Stimulated activated CD8-positive, alpha-beta memory T cell treated with anti-CD3 and anti-CD28 coated beads, Interleukin-4, amount 100 ng/mL, for 1 hour (primary cell): ENCODE measurements at places on chromosomes 2 and 18.

- DNase-seq, result no peak
These were observed 1.8 kb downstream of the GNLY start for GRCh38 chr2:85695691-85696668.

- DNase-seq, result no peak
These were observed 118.6 kb upstream of the ATP8B1 start for GRCh38 chr18:57921708-57922107.

GRCh38 chr2:138430181-138430580 is 71.4 kb upstream of the SPOPL start:
- DNase-seq, result no peak

GRCh38 chr2:55155764-55156281 is 76.3 kb downstream of the CLHC1 start:
- no peak for DNase-seq

- DNase-seq, result no peak
These were observed 14.7 kb downstream of the CUL3 start for GRCh38 chr2:224570328-224570993.

- no peak for DNase-seq
These were observed 635.0 kb downstream of the TSN start for GRCh38 chr2:122390406-122390805.

DNA sequence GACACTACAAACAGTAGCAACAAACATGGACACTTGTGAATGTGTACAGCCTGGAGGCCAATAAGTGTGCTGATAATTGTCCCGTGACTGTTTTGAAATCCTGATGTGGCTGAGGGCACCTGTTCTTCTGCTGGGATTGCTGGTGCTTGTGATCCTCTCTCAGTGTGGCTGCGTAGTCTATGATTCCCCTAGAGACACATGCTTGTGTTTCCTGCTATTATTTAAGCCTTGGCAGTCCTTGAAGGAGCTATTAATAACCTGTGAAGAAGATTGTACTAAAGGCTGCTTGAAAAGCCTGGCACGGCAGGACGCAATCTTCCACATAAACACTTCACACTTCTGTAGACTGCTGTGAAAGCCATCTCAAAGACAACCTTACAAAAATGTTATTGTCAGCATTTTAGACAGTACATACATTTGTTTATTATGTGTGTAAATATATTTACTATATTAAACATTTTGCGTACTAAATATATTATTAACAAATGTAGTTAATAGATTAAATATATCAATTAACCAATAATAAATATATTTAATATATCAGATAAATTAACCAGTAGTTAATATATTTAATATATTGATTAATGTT is 71.4 kb downstream of the GALR1 start:
- no peak for DNase-seq

- DNase-seq, result no peak
These were observed 39.2 kb downstream of the EPAS1 start for GRCh38 chr2:46336283-46336959.

DNA sequence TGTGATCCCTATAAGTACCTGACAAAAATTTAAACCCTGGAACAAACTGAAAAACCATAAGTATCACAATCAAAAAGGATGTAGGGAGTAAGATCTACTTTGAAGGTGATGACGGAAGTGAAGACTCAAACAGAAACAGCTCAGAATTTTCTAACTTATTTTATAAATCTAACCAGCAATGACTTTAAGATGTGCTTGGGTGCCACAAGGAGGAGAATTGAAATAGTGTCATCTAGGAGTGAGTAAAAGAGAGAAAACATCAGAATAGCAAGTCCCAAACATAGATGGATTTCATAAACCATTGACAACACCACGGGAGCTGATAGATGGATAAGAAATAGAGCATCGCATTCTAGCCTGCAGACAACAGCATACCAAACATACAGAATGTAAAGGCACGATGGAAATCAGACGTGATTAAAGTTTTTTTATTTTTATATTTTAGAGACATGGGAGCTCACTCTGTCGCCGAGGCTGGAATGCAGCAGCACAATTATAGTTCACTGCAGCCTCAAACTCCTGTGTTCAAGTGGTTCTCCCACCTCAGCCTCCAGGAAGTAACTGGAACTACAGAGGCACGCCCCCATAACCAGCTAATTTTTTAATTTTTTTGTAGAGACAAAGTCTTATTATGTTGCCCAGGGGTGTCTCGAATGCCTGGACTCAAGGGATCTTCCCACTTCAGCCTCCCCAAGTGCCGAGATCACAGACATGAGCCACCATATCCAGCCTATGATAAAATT is 36.9 kb downstream of the MAP3K19 start:
- no peak for DNase-seq

DNA sequence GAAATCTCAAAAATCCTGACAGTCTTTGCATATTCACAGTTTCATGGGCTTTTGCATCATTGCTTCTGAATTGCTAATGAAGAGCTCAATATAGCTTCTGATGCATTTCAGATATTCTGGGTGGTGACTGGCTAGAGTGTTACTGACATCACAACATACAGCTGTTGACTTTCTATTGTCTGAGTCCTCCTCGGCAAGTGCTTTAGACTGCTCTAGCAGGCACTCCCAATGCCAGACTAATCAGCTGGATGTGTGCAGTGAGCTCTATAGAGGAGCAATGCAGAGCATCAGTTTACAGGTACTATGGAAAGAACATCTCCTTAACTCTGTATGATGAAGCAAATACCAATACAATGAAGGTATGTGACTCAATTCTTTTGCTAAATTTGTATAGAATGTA is 54.9 kb downstream of the R3HDM1 start:
- no peak for DNase-seq

- no peak for DNase-seq
These were observed 30.0 kb upstream of the KLHL29 start for GRCh38 chr2:23355001-23355400.

- DNase-seq, result no peak
These were observed 207.5 kb downstream of the STK39 start for GRCh38 chr2:168039881-168040280.

- no peak for DNase-seq
These were observed 156.6 kb downstream of the TANC1 start for GRCh38 chr2:159124931-159125467.

DNA sequence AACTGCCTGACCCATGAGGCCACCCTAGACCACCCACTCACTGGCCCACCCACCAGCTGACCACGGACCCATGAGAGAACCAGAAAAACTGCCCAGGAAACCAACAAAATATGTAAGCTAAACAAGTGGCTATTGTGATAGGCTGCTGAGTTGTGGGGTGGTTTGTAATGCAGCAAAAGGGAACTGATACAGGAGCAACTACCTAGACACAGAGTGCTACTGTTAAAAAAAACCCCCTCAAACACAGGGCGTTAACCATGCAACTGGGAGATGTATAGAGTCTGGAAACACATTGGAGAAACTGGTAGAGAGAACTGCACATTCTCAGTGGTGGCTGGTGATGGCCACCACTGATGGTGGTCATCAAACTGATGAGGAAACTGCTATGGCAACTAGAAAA is 206.3 kb upstream of the GYPC start:
- no peak for DNase-seq

DNA sequence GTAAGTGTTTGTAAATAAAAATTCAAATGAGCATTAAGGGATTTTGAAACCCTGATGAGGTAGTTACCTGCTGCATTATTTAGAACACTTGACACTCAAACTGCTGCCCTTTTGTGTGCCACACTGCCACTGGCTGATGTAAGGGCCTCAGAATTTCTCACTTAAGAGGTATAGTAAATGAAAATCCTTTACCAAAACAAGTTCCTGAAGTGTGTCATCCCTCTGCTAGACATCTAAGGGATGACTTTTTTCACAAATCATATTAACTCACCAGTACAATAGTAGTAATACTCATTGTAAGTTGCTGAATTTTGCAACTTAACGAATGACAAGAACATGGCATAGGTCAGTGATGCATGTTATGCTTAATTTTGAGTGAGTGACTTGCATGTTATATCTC is 274.9 kb upstream of the UBE2E3 start:
- no peak for DNase-seq

DNA sequence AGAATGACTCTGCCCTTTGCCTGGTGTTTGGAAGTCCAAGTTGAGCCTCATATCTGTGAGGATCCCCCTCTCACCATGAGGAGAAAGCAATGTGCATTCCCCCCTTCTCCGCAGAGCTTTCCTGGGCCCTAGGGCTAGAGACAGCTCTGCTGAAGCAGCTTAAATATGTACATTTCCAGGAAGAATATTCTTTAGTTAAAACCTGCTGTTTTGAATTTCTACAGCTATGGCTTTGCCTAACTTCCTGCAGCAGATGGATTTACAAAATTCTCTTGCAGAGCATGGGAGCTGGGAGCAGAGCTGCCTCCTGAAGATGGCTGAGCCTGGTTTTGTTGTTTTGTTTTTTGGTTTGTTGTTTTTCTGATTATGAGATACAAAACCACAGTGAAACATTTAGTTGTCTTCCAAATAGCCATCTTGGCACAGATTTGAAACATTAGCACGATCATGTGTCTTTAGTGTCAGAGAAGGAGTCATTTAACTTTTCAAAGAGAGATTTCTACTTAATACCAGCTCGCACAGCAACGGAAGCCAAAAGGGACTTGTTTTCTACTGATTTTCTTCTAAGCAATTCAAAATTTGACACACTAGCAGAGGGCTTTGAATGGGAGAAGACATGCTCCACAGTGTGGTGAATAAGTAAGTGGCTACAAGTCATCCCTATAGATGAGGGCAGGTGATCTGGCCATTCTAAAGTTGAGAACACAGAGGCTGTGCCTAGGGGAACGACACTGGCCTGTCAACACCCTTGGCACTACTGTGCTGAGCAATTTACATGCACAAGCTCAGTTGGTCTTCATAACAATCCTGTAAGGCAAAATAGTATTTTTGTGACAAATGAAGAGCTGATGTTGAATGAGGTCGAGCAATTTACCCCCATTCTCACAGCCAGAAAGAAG is 222.6 kb downstream of the MREG start:
- no peak for DNase-seq

DNA sequence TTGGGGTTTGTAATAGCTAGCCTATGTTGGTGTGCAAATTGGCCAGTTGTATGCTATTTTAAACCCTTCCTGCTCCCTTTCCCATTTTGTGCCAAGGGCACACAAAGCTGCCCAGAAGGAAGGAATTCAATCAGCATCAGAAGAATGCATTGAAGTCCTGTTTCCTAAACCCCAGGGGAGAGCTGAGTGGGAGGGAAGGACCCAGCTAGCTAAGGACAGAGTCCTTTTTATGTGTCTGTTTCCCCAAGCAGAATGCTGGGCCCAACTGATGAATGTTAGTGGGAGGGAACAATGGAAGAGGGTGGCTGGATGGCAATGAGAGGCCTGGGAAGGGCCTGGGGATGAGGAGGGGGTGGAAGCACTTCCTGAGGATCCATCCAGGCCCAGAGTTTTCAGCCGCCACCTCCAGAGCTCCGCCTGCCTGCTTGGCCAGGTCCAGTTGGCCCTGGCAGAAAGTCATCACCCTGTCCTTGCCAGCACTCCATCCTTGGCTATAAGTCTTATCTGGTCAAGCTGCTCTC is 32.7 kb downstream of the MEX3C start:
- DNase-seq, result no peak

DNA sequence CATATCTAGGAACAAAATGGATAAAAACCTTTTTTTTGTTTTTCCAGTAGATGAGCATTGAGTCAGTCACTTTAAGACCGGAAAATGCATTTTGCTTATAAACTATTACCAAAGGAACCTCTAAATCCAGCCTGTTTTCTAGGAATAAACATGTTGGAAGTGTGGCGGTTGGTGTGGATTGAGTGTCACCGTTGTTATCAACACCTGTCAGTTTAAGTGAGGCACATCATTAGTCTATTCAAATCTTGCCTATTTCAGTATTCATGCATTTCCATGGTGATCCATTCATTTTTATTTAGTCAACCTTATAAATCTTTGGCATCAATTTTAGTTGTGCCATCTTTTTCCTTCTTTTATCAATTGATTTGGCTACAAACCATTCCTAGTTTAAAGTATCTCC is 3.3 kb downstream of the KLHL29 start:
- DNase-seq, result no peak

DNA sequence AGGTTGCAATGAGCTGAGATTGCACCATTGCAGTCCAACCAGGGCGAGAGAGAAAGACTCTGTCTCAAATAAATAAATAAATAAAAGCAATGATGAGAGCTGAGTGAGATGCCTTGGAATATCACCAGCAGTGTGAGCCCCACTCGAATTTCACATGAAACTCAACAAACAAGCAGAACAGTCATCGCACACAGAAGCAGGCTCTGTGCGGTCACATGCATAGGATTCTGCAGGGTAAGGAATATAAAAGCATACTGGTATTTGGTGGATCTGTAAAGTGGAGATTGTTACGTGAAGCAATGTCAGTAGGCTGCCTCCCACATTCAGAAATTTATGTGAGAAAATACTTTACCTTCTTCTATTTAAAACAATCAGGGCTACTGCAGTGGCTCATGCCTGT is 18.0 kb upstream of the AP1S3 start:
- no peak for DNase-seq

DNA sequence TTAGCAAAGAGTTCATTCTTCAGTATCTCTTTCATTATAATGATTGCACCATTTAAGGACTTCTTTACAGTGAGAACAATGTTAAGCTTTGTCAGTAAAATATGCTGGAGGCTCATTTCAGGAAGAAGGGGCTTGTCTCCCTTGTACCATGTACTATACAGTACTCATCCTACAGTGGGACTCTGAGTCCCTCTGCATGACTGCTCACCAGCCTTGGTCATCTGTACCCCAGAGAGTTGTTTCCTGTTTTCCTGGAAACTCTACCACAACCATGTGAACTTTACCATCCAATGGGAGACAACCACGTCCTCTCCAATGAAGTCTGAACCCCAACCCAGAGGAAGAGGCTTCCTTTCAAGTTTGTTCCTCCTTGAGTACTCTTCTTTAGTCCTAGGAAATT is 1171.1 kb upstream of the CRIM1 start:
- no peak for DNase-seq

GRCh38 chr2:18903750-18904149 is 314.4 kb upstream of the NT5C1B start:
- DNase-seq, result no peak

DNA sequence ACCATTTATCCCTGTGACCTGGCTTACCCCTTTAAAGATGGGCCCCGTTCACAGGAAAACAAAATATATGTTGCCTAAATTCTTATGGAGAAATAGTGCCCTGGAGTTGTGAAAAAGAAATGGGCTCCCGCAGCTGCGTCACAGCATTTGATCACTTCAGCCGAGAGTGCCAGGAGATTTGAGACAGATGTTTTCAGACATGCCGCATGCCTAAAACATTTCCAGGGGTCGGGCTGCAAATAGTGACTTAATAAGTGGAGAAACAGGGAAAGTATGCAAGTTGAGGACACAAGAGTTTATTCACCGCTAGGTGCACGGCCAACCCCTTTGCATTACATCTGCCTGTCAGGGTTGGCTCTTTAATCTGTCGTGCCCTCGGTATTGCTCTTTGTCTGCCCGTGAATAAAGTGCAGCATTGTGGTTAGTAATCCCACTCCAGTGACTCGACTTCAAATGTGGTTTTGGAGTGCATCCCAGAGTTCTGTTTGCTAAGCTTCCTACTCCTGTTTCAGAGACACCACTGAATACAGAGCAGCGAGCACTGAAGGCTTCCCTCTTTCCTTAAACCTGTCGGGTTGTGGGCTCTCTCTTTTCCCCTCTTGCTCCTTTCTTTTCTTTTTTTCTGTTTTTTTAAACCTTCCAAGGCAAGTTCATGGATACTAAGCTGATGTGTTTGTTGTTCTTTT is 187.5 kb downstream of the LTBP1 start:
- DNase-seq, result no peak

GRCh38 chr18:76955524-76956170 is 133.3 kb downstream of the ZNF236 start:
- no peak for DNase-seq
